ENCODE measurements at places on chromosomes 4 and X. TPM values are rescaled to one million over a fixed set of nuclear protein-coding genes. Genes with fewer than 3 reads are reported as not detected.

- no peak for DNase-seq
Measured at GRCh38 chr4:26322346-26322745, 1.5 kb downstream of the RBPJ start.

- no peak for DNase-seq
Measured at GRCh38 chrX:74490247-74490646, 69.0 kb downstream of the SLC16A2 start.

DNA sequence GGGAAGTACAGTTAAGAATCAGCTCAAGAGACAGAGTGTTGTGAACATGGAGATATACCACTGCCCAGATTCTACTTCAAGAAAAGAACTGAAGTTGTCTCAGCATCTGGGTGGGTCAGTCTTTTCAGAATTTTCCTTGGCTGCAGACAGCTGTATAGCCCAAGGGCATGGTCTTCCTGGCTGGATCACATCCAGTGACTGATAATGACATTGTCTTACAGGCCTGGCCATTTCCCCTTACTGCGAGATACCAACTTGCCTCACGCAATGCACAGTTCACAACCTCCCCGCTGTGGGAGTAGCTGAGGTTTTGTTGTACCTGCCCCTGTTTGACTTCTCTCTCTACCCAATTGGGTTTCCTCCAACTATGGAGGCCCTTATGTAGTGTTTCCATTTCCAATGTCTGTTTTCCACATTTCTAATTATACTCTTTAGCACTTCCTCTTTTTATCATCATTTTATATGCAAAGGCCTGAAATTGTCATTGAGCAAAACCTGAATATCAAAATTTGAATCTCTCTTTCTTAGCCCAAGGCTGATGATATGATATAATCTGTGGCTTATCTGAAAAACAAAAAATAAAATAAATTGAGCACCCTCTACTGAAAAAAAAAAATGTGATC is 209.1 kb downstream of the NAF1 start:
- DNase-seq: no peak

DNA sequence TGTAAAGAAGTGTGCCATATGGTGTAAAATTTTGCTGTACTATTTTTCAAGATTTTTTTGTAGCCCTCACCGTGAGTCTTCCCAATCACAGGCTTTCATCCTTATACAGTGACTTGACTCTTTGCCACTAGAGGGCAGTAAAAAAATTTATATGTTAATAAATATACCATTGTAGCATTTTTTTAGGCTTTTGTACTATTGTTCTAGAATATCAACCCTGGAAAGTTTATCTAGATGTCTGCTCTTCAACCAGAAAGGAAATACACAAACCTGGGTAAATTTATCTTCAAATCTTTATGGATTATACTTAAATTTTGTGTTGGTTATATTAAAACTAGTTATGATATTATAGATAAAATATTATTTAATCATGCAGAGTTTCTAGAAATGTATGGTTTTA is 235.3 kb downstream of the TENM3 start:
- peak; percentile 68 for DNase-seq

DNA sequence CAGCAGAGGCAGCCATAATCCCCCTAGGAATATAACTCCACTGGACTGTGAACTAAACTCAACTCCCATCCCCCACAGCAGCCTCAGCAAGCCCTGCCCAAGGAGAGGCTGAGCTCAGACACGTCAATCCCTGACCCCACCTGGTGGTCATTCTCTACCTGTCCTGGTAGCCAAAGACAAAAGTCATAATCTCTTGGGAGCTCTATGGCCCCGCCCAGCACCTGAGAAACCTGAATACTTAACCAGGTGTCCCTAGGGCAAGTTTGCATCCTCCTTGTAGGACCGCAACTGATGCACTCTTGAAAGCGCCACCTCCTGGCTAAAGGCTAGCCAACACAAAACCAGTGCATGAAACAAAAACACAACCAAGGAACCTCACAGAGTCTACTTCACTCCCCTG is 18.4 kb downstream of the CT47B1 start:
- DNase-seq: peak; percentile 51

DNA sequence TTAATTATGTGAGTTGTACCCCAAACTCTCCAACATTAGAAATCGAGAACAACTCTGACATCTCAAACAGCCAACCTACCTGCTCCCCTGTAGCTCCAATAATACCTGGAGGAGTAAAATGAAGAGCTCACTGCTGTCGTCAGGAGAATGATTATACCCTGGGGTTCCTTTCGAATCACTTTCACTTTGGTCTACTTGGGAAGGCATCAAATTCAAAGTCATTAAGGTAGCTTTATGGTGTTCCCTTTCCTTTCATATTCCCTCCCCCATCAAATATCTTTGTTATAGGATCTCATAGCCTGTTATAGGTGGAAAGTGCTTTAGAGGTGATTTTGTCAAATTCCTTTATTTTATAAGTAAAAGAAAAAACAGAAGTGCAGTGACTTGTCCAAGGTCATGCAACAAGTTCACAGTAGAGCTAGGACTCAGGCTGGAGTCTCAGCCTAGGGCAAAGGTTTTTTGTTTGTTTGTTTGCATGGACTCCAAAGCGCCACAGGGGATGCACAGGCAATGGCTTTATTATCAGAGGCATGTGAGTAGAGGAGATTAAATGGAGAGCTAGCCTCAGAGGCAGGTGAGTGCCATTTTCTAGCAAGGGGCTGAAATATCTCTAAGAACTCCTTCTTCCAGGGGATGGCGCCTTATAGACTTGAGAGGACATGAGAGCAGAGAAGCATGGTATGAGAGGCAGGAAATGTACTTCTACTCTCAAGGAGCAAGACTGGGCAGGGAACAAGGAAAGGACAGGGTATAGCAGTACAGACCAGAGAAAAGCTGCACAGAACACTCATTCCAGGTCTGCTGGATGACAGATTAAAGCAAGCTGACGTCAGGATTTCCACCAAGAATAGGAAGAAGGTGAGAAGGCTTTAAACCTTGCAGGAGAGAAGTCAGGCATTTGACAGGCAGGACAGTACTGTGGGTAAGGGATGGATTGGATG is 262.1 kb upstream of the GPC4 start:
- DNase-seq: no peak

SRPK3 gene
- 1.5 TPM for total RNA-seq

CCSER1 gene
- 6.0 TPM for total RNA-seq

PLK4 gene
- 54.5 TPM for total RNA-seq

- no peak for DNase-seq
Measured at GRCh38 chr4:109959195-109959594, 46.5 kb downstream of the EGF start.

DNA sequence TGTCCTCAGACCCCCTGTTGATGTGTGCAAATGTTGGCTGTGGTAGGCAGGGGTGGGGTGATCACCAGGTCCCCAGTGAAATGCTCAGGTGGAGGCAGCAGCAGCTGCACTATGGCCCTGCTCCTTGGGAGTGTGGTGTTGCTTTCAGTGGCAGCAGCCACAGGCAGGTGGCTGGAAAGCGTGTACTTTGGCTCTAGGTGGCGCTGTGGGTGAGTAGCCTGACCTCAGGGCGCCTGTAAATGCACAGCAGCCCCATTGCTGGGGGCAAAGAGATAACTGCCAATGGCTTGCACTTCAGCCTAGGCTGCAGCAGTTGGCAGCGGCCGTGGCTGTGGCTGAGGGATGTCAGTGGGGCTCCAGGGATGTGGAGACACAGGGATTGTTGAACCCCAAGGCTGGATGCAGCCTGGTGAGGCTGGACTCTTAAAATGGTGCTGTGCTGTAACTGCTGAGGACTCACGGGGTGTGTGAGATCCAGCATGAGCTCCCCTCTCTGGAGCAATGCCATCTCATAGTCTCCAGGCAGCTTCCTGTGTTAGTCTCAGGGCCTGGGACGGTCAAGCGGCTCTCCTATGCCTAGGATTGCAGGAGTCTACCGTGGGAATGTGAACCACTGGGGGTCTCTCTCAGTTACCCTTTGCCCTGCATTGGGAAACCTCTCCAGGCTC is 421.7 kb upstream of the HTR2C start:
- DNase-seq: no peak

LDB2 gene
- total RNA-seq: 0.29 TPM

- DNase-seq: no peak
Measured at GRCh38 chr4:85557016-85557901, 82.3 kb downstream of the ARHGAP24 start.

GRCh38 chr4:146124023-146124680 is 51.4 kb upstream of the LSM6 start:
- DNase-seq: no peak

BEX5 gene
- 0.18 TPM for total RNA-seq

GRCh38 chrX:40579900-40580536 is 752 bp upstream of the ATP6AP2 start:
- no peak for DNase-seq

DNA sequence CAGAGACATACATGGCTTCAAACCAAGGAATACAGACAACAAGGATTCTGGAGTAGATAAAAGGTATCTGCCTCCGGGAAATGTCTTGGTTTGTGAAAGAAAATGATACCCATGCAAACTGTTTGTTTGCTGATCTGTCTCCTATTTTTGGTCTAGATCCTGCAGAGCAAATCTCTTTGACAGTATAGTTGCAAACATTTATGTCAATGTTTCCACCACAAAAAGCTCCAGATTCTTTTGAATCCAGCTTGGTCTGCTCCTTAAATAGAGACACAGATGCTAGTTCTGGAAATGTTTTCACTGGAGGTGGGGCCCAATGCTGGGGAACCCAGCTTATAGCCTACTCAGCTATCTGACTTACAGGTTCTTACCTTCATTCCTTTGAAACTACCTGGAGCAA is 119.7 kb downstream of the ATG4A start:
- DNase-seq: no peak

GRCh38 chr4:25370242-25370641 is 6.8 kb upstream of the ANAPC4 start:
- no peak for DNase-seq

- DNase-seq: no peak
Measured at GRCh38 chr4:31415629-31416028, 695.5 kb downstream of the PCDH7 start.

- DNase-seq: peak; percentile 65
Measured at GRCh38 chrX:38166478-38167083, 54.1 kb downstream of the SRPX start.

USP17L30 gene
- not detected for total RNA-seq

DNA sequence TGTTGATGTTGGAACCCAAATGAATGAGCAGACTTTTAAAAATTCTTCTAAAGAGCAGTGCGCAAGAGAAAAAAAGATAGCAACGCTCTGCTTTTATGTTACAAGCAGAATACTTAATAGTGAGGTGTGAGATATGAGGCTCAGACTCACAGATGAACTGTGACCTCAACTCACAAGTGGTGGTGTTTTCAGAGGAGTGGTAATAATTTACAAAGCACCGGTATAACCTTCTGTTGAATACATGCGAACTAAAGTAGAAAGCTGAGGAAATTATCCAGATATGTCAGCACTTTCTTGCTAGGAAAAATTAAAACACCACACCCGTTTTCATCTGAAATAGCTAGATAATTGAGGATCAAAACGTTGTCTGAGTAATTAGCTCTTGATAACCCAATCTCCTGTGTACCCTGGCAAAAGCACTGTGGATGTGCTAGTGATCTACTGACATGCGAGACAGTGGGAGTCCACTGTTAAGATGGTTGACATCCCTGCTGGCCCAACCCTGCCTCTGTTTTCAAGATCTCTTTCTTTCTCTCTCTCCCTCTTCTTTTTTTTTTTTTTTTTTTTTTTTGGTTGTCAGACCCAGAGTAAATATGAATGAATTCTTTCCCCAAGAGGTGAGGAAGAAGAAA is 6.9 kb upstream of the TLL1 start:
- DNase-seq: no peak

HMX1 gene
- not detected for total RNA-seq

GPC4 gene
- 6.4 TPM for total RNA-seq

ART3 gene
- not detected for total RNA-seq

DNA sequence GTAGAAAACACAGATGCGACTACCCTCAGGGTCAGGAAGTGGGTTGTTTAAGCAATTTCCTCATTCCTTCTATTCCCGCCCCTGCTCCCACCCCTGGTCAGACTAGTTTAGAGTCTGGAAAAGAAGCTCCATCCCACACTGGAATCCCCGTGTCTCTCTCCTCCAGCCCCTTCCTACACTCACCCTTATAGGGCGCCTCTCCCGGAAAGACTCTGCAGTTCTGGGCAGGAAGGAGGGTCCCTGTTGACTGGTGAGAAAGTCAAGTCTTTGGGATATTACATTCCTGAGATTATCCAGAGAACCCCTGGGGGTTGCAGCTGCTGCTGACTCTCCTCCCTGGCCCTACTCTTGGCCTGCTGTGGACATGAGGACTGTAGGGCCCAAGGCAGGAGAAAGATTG is 11.9 kb downstream of the STARD8 start:
- DNase-seq: peak; percentile 13

NRK gene
- total RNA-seq: 0.73 TPM

GRCh38 chr4:18050448-18050847 is 28.9 kb upstream of the LCORL start:
- DNase-seq: no peak

DNA sequence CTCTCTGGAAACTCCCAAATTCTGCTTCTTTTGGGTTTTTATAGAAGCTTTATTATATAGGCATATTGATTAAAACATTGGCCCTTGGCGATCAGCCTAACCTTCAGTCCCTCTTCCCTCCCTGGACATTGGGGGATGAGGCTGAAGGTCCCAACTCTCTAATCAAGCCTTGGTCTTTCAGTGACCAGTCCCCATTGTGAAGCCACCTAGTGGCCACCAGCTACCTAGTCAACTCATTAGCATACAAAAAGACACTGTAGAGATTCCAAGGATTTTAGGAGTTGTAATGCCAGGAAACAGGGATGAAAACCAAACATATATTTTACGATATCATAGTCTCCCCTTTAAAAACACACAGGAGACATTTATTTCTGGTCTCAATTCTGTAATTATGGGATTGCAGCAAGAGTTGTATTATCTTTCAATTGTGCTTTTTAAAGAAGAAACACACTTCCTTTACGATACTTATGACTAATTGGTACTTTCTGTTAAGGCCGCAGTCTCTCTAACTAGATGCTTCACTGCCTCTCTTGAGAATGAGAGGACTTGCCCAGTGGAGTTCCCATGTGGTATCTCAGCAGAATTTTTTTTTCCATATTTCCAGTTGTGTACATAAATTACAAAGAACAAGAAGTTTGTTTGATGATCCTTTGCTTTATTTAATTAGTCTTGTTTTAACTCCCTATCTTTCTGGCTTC is 58.2 kb downstream of the WDR17 start:
- DNase-seq: peak; percentile 43

- no peak for DNase-seq
Measured at GRCh38 chrX:290476-291166, 9.4 kb downstream of the PLCXD1 start.

- no peak for DNase-seq
Measured at GRCh38 chr4:183352546-183352945, 30.3 kb upstream of the CLDN24 start.

PCSK1N gene
- 177 TPM for total RNA-seq

- DNase-seq: peak; percentile 93
Measured at GRCh38 chr4:145299380-145300076, 119.1 kb upstream of the OTUD4 start.

GRCh38 chr4:42152507-42153504 is at the start of gene BEND4:
Gene BEND4 (minus strand): TSS chr4:42152655. CDS start chr4:42152143, 512 bp downstream.
- no peak for DNase-seq

All from PC-3 (cell line).